ENCODE measurements at places on chromosomes 11 and 22.
A peak's percentile ranks its signal among the peaks of the same experiment; 100 is the strongest.

GRCh38 chr11:94025690-94026394 is 4.7 kb downstream of the HEPHL1 start:
- no peak for DNase-seq

GRCh38 chr11:131749101-131749500 is 378.7 kb downstream of the NTM start:
- no peak for DNase-seq

DNA sequence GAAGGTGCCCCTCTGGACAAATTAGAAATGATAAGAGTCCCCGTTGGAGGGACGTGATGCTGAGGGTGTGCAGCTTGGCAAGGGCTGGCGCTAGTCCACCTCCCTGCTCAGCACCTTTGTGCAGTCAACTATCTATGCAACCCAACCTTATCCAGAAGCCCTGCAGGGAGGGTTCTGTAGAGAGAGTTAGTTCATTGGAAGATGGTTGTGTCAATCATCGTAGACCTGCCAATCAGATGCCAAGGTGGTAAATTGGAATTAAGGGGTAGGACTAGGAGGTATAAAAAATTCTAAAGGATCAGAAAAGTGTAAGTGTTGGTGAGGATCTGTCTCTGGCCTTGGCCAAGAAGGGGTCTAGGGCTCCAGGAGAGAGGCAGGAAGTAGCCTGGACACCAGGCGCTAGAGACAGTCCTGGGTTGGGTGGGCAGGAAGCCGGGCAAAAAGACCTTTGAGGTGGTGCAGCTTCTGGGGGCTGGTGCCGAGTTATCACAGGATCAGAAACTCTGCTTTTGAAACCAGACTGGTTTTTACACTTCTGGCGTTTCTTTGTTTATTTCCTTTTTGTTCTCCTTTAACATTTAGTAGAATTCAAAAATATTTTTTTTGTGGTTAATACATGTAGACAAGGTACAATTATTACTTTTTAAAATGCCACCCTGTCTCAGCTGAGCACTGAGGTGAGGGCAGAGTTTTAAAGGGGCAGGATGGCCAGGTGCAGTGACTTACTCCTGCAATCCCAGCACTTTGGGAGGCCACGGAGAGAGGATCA is 1.6 kb downstream of the C1QTNF6 start:
- DNase-seq, result peak; percentile 75

GRCh38 chr11:42490506-42490905 is 821.3 kb upstream of the API5 start:
- DNase-seq, result no peak

GRCh38 chr11:617199-617911 is 1.6 kb upstream of the IRF7 start:
- DNase-seq, result no peak

DNA sequence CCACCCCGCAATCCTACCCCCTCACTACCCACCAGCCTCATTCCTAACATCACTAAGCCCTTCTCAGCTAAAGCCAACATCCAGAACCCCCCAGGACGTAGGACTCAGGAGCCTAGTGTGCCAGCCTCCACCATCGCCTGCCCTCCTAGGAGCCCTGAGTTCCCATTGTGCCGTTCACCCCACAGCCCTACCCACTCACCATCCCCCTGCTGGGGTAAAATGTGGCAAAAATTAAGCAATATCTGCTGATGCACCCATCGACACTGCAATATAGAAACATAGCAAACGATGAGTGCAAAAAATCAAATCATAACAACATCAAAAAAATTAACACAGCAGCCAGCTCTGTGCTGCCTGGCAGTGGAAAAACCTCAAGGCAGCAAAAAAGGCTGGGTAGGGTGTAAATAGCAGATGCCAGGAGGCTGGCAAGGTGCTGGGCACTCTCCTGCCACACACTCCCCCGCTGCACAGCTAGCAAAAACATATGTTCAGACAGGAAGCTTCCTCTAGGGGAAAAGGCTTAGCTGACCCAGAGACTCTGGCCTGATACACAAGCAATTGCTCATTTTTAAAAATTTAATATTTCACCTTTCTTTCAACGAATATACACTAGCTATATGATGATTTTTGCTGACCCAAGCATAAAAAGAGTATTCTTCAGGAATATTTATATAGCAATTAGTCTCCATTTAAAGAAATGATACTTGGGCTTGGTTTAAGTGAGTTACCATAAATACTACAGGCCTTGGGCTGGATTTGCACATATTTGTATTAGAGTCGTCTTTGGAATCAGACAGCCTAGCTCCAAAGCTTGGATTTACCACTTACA is 33.8 kb downstream of the PRDM10 start:
- no peak for DNase-seq

GRCh38 chr11:134248910-134249480 is 4.2 kb downstream of the THYN1 start:
- no peak for DNase-seq

DNA sequence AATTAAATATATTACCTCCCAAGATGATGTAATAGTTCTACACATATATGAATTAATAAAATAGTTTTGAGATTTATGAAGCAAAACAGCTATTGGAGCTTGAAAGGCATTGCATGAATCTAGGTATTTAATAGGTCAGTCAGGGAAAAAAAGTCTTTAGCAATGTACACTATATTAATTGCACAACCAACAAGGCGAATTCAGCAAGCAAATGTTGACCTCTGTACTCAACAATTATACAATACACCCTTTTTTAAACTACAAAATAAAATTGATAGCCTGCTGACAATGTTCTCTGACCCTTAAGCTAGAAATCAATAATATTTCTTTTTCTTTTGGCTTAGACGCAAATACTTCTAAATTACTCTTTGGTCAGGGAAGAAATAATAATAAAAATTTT is 345.5 kb downstream of the LUZP2 start:
- no peak for DNase-seq

GRCh38 chr11:3949125-3949524 is 93.7 kb downstream of the STIM1 start:
- DNase-seq, result peak; percentile 69

DNA sequence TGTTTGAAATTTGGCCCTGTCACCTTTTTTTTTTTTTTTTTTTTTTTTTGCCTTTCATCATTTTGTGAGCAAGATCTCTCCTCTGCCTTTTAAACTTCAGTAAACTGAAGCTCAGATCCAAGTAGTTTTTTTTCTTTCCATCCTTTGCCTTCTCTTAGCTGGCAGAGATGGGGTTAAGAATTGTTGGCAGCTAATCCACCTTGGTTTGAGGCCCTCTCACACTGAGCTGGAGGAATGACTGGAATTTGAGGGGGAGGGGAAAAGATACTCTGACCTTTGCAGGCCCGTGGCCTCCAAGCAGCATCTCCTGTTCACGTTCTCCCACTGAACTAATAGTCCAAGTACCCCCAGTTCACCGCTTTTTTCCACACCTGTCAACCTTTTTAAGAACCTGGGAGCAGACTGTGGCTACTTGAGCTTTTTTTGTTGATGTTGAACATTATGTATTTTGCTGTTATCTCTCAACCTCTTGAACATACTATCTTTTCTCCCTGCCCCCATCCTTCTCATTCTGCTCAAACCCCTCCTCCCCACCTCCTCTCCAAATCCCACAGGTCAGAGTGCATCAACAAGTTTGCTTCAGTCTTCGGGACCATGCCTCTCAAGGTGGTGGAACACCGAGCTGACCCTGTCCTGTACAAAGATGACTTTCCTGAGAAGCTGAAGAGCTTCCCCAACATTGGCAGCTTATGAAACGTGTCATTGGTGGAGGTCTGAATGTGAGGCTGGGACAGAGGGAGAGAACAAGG is 66.2 kb downstream of the ALX4 start:
- no peak for DNase-seq

All from B cell (primary cell).